Neural crest cell (in vitro differentiated cells): ENCODE measurements at places on chromosomes 11 and 22. TPM values are rescaled to one million over a fixed set of nuclear protein-coding genes. Genes with fewer than 3 reads are reported as not detected.

The OR51B4 gene
- total RNA-seq = not detected in 2 replicates

GRCh38 chr11:35917676-35918075 is 26.2 kb upstream of the LDLRAD3 start:
- no peak for DNase-seq

GRCh38 chr11:578276-579035 is 2.2 kb downstream of the PHRF1 start:
- DNase-seq = no peak

The CDC42EP1 gene
- 22.6 and 26.1 TPM in 2 replicates for total RNA-seq

The TMEM218 gene
- 30.4 and 34.6 TPM in 2 replicates for total RNA-seq
